Renal pelvis (tissue), 12 donors: ENCODE measurements at places on chromosomes 5 and 9. TPM values are rescaled to one million over a fixed set of nuclear protein-coding genes. Genes with fewer than 3 reads are reported as not detected.

KIF4B gene
- polyA plus RNA-seq = 0.24 TPM

DTWD2 gene
- polyA plus RNA-seq = 15.4 TPM

CCL28 gene
- polyA plus RNA-seq = 2.7 TPM

C9 gene
- polyA plus RNA-seq = 0.37 TPM

OXCT1 gene
- polyA plus RNA-seq = 50.7 TPM

PCDHB16 gene
- polyA plus RNA-seq = 5.1 TPM

INIP gene
- 28.1 TPM for polyA plus RNA-seq

ENG gene
- 99.8 TPM for polyA plus RNA-seq

SPINK6 gene
- polyA plus RNA-seq = not detected

ECM2 gene
- polyA plus RNA-seq = 10.5 TPM
